SW 1271 (cell line): ENCODE measurements at places on chromosomes 16 and 17.

DNA sequence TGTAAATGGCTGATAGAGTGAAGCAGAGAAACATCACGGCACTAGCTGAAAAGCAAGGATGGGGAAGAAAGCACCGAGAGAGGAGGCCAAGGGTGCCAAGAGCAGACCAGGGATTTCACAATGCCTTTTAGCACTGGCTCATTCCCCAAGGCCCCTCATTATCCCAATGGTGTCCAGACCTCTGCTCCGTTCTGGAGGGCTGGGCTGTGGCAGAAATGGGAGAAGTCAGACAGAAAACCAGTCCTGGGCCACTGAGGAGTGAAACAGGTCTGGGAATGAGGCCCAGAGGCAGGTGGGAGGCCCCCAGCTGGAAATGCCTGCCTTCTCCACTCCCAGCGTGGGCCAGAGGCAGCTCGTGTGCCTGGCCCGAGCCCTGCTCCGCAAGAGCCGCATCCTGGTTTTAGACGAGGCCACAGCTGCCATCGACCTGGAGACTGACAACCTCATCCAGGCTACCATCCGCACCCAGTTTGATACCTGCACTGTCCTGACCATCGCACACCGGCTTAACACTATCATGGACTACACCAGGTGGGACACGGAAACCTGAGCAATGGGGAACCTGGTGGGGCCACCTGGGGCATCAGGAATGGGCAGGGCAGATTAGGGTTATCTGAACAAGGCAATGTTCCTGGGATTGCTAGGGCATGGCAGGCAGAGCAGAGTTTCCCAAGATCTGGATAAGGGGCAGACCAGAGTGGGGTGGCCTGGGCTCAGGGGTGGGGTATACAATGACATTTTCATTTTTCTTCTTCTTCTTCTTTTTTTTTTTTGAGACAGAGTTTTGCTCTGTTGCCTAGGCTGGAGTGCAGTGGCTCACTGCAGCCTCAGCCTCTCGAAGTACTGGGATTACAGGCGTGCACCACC is 20.3 kb downstream of the ANKRD40 start:
- DNase-seq: no peak

GRCh38 chr17:31787857-31788570 is 71.0 kb downstream of the COPRS start:
- DNase-seq: no peak

- no peak for DNase-seq
Measured at GRCh38 chr16:27369806-27370205, 32.2 kb upstream of the IL21R start.

- DNase-seq: no peak
Measured at GRCh38 chr17:32970281-32970680, 21.4 kb upstream of the SPACA3 start.

- DNase-seq: no peak
Measured at GRCh38 chr16:11379420-11379819, 34.2 kb downstream of the RMI2 start.

DNA sequence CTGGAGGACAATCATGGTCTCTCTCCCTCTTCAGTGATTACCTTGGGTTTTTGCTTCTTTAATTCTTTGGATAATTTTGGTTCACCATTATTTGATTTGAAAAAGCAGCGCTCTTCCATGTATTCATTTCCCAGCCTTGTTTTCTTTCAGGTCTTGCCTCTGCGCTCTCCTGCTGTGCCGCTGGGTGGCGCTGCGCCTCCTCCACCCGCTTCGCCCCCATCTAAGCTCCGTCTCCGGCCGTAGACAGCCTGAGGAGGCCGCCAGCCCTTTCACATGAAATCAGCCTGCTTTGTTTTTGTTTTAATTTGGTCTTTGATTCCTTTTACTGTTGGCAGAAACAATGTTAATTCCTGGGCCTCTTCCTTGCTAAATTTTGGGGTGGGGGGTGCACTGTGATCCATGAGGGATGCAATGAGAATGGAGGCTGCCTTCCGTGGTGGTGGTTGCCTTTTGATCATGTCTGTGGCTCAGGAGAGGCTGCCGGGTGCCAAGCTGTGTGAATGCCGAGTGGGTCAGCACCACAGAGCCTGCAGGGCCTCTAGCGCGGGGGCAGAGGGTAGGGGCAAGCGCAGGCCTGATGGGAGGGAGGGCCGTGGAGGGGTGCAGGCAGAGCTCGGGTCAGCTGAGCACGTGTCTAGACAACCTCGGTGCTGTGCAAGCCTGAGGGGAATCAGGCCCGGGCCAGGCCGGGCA is 64.1 kb downstream of the PLD6 start:
- no peak for DNase-seq

DNA sequence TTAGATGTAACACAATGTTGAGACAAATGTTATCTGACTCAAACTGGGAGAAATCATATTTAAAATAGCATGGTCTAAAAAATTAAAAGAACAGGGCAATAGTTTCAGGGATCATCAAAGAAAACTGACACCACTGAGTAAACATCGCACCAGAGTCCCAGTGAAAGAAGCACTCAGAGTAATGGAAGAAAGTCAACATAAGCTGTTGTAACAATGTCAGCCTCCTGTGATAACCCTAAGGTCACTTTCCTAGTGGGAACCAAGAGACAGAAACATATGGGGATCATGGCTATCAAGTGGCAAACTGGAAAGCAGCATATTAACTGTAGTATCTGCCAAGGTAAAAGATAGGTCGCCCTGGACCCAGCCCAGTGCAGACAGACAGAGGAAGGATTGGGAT is 160.8 kb downstream of the CA10 start:
- DNase-seq: no peak

DNA sequence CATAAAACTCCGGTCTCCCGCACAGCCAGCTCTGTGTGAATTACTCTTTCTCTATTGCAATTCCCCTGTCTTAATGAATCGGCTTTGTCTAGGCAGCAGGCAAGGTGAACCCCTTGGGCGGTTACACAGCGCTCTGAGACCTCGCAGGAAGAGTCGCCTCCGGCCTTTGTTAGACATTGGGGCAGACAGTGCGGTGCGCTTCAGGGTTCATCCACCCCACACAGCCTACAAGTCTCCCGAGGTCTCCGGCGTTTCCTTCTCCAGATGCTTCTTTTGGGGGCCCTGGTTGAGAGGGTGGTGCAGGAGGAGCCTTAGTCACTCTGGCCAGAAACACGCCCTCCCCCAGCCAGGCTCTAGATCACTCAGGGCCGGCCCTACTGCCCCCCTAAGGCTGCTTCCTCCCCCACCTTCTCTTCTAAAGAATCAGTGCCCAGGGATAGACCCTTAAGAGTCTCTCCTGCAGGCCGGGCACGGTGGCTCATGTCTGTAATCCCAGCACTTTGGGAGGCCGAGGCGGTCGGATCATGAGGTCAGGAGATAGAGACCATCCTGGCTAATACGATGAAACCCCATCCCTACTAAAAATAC is 1.7 kb upstream of the MSRB1 start:
- DNase-seq: no peak

GRCh38 chr17:58985971-58986370 is 120.7 kb downstream of the TRIM37 start:
- DNase-seq: no peak

DNA sequence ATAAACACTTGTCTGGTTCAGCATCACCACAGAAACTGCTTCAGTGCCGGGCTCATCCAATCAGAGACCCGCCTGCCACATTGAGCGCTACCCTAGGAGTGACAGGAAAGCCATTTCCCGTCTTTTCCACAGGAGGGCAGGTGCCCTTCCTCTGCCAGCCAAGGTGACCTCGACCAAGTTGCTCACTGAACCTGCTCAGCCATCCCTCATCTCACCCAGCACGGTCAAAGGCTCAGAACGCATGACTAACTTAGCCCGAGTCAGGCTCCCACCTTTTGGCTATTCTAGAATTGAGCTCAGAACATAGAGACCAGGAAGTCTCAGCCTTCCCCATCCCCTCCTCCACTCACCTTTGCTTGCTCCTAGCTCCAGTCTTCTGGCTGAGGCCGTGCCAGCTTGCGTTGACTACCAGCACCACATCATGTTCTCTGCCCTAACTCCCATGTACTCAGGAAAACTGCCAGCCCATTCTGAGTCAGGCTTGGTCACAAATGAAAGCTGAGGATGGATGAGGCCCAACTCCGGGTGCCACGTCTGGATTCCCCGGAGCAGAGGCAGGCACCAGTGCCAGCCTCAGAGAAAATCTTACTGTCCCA is 15.6 kb downstream of the MRPS23 start:
- no peak for DNase-seq

DNA sequence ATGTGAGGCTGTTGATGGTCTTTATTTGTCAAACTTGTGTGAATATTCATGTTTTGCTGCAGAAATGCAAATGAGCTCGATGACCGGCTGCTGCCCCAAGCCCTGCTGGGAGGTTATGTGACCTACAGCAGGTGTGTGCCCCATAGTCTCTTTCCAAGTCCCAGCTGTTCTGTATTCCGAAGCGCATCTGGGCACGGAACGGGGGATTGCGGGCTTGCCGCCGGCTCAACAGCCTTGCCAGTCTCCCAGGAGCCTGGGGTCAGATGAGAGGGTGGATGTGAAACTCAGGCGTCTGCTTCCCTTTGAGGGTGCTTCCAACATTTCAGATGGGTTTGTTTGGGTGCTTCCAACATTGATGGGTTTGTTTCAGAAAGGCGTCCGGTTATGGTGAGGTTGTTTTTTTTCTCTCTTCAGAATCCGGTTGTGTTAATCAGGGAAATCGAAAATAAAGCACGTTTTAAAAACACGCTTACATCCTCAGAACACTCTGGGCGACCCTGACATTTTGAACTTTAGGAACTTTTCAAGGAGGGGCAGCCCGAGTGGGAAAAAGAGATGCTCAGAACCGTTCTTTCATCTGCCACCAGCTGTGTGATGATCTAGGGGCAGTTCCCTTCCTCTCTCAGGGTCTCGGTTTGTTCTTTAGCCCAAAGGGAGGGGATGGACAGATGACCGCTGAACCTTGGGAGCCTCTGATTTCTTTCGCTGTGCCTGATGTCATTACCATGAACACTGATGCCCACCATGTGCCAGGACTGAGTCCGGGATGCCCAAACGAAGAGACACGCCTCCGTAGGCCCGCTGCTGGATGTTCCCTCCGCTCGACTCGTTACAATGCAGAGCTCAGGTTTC is 47.8 kb upstream of the AMZ2 start:
- DNase-seq: no peak
